ENCODE measurements at places on chromosomes 13 and 19. TPM values are rescaled to one million over a fixed set of nuclear protein-coding genes. Genes with fewer than 3 reads are reported as not detected.

DNA sequence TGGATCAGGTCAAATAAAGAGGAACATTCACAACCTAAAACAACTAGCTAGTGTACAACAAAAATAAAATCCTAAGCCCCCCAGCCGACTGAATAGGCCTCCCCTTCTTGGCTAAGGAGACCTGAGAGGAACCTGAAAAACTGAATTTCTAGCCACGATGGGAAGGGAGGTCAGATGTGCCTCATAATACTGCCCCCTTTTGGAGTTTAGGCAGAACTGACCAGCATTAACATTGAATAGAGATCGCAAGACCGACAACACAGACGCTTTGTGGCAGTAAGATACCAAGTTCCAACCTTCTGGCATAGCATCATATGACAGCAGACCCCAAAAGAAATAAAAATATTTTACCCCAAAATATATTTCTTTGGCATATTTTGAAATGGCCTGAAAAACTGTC is 15.9 kb downstream of the CBY2 start:
- peak; percentile 60 for DNase-seq

- DNase-seq: no peak
These were observed 66.7 kb downstream of the LRRC63 start for GRCh38 chr13:46278474-46278873.

- DNase-seq: no peak
These were observed 83.4 kb downstream of the GNG7 start for GRCh38 chr19:2619076-2619475.

LGALS14 gene
- total RNA-seq: not detected

PSG6 gene
- not detected for total RNA-seq

DMKN gene
- total RNA-seq: 23.0 TPM
